ENCODE measurements at places on chromosomes 7 and 10. TPM values are rescaled to one million over a fixed set of nuclear protein-coding genes. Genes with fewer than 3 reads are reported as not detected.

DNA sequence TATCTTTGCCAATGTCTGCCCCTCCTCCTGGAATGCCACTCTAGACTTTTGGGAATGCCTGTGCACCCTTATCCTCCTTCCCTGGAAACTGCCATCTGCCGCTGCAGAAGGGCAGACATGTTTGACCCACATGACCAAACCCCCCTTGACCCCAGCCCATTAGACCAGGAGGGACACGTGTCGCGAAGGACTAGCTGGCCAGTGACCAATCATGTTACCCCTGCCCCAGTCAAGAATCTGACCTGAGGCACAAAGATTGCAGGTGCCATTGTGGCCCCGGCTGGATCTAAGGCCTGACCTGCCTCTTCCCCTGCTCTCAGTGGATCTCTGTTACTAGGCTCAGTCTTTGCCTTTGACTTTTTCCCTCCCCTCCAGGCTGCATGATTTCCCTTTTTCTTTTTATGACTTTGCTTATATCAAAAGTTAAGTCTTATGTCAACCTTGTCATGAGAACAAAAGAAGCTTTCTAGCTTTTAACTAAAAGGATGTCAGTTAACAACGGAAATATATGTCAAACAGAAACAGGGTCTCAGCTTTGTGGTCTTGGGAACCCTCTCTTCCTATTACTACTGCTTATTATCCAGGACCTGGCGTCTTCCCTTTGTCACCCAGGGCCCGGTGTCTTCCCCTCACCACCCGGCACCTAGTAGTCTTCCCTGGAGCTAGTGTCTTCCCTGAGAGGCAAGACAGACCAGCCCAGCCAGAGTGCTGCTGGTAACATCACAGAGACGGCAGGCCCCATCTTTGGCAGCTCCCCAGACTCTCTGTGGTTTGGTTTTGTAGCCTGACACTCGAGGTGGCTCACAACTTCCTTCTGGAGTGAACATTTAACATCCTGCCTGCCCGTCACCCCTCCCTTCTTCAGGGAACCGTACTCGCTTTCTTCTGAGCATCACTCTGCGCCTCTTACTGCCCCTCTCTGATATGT lies 24.4 kb upstream of the PPIF start:
- DNase-seq: no peak

GRCh38 chr10:63481815-63482421 lies 16.1 kb upstream of the JMJD1C start:
- no peak for DNase-seq

- DNase-seq: no peak
These were observed 49.1 kb upstream of the OSBPL3 start for GRCh38 chr7:25029075-25029474.

GRCh38 chr7:32218741-32219288 lies 148.6 kb upstream of the PDE1C start:
- no peak for DNase-seq

- DNase-seq: no peak
These were observed 289.3 kb downstream of the PTEN start for GRCh38 chr10:88152728-88153133.

GRCh38 chr10:129520440-129521080 lies 53.5 kb downstream of the MGMT start:
- DNase-seq: no peak

DNA sequence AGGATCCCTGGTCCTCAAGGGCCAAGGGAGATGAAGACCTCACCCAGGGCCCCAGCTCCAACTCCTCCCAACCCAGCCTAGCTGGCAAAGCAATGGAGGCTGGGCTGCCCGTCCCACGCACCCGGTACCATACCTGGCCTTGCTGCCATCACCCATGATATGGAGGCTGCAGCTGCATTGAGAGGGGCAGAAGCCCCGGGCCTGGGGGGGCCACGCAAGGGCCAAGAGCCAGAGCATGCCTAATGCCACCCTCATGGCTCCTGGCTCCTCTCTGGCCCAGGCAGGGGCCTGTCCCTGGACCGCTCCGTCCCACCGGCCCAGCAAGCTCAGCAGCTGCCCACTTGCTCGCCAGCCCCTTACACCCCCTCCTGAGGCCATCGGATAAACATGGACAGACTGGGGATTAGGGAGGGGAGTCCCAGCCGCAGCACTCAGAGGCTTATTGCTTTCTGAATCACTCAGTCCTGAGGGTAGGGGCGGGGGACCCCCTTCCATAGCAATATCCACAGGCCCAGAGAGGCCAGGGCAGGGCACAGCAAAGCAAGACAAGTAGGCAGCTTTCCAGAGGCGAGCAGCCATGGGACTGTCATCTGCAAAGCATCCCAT lies at the start of gene LRIT1:
Gene LRIT1 (minus strand): TSS at position 362 of the 606 bp plus-strand sequence. CDS start 107 bp downstream, at position 255.
- DNase-seq: no peak

- DNase-seq: no peak
These were observed 208.2 kb upstream of the PRKCQ start for GRCh38 chr10:6788231-6788630.

DNA sequence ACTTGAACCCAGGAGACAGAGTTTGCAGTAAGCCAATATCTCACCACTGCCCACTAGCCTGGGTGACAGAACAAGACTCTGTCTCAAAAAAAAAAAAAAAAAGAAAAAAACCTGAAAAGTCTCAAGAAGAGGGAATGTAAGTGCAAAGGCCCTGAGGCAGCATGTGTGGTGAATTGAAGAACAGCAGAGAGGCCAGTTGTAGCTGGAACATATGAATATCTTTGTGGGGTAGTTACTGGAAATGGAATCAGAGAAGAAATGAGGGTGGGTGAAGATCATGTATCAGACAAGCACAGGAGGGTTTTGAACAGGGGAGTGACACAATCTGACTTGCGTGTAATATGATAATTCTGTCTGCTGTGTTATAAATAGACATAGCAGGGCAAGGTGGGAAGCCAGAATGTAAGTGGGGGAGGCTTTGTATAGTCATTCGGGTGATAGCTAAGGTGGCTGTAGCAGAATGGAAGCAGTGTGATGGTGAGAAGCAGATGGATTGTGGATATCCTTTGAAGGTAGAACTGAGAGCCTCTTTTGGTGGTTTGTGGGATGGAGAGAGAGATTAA lies 45.3 kb upstream of the ITGA8 start:
- no peak for DNase-seq

DNA sequence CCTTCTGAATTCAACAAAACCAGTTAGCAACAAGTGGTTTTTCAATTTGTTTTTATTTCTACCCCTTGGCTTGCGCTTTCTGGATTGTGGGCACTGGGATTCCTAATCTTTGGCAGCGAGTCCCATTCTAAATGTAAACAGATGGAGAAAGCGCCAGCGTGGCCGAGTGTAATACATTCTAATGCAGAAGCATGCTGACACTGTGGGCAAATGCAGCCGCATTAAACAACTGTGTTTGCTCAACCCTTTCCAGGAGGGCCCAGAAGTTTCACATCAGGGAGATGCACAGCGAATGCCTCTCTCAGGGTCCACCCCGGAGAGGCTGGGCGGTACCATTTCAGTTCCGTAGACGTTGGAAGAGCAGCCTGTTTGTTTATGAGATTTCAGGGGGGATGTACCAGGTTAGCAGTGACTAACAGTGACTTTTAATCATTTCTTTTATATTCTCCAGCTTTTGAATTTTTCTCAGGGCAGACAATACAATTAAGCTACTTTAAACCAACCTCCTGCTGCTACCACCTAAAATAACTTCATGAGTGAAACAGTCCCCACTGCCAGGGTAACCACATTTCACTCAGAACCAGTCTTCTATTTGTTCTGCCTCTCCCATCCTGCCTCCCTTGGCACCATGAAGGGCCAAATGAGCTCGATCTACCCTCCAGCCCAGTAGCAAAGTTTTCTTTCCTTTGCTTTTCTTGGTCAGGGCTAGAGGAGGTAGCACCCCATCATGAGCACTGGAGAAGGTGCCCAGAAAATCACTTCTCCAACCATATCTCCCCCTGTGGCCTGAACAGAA lies 164.2 kb upstream of the ITGB1 start:
- peak; percentile 27 for DNase-seq

DNA sequence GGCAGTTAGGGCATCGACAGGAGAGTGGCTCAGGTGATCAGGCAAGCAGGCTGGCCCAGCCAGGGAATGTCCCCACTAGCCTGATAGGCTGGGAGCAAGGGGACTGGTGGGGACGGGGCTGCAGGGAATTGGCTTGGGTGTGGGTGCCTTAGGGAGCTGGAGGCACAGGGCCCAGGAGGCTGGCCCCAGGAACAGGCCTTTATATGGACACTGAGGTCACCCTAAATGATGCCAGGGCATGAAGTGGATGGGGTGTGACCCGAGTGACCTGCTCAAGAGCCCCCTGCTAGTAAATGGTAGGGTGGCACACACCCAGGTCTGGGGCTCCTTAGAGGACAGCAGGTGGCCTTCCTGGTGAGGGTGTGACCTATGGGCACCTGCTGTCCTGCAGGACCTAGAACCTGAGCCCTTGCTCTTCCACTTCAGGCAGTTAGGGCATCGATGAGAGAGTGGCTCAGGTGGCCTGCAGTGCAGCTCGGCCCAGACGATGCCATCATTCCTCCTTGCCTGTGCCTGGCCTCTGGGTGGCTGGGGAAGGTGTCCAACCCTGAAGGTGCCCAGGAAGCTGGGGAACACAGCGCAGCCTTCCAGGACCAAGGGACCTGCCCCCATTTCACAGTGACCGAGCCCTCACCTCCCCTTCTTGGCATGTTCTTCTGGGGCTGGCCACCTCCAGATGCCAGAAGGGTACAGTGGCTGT lies 51.7 kb upstream of the LEP start:
- no peak for DNase-seq

GRCh38 chr10:13808556-13809391 lies 222.0 kb downstream of the PRPF18 start:
- DNase-seq: no peak

- no peak for DNase-seq
These were observed 277.0 kb upstream of the NRP1 start for GRCh38 chr10:33611423-33611822.

DNA sequence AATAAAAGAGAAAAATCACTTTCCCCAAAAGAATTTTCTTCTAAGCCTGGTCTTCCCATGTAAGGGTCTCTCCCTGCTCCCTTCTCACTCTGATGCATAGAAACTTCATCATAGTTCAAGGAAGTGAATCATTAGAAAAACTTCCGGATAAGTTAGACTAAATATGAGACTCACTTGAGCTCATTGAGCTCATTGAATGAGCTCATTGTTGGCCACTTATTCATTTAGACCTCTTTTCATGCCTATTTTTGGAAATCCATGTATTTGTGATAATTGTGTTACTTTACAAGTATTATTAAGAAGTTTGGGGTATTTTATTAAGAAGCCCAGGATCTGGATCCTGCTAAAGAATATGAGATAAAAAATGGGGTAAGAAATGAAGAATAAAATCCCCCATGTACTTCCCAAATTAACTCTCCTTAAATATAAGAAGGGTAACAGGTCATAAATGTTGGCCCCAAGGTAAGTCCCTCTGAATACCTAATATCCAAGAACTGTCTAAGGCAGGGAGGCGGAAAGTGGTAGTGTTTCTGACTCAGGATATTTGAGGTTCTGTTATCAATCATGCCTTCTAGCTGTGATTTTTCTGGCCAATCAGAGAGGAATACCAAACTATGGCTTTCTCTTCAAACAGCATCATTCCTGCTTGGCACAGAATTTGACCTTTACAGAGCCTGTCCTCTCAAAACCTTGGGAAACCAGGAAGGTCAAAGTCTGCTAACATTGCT lies 236.5 kb upstream of the PTN start:
- DNase-seq: no peak

DNA sequence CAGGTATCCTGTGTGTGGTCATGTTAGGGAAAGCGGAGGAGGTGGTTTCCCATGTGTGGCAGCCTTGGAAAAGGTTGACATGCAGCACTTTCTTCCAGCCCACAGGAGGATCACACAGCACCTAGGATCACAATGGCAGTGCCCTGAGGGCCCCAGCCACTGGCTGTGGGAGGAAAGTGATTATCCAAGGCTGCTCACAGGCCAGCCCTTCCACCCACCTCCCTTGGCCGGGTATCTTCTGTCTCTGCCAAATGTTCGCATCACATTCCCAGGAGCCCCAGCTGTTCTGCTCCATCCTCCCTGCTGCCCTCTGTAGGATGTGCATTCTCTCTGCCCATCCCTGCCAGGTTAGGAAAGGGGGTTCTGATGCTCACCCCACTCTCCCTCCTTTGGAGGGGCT lies 2.5 kb upstream of the MLXIPL start:
- DNase-seq: no peak

DNA sequence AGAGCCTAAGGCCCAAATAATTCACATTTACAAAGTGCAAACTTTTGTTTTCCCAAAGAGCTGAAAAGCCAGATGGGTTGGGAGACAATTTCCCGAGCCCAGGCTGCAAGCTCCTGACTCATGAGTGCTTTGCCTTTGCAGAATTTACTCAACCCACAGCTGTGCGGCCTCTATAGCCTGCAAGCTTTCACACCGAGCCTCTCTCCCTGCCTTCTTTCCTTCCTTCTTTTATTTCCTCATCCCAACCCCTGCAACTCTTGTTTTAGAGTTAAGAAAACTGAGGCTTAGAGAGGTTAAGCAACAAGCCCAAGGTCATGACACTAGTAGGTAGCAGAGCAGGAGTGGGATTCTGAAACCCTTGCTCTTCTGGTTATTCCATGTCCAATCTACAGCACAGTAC lies 203.0 kb upstream of the GPR26 start:
- DNase-seq: no peak

DNA sequence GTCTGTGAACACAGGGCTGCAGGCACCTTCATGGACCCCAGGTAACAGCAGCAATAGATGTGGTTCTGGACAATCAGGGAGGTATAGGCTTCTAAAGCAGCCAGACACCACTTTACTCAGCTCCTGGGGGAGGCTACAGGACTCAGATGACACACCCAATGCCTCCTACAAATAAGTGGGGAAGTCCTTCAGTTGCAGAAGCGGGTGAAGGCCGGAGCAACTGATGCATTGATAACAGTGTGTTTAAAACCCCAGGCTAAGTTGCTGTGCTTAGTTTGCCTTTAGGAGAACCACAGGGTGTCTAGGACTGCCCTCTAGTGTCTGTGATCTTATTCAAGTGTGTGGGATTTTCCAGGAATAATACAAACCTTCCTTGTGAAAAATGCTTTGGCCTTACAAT lies 5.9 kb upstream of the ITGA8 start:
- peak; percentile 45 for DNase-seq

DNA sequence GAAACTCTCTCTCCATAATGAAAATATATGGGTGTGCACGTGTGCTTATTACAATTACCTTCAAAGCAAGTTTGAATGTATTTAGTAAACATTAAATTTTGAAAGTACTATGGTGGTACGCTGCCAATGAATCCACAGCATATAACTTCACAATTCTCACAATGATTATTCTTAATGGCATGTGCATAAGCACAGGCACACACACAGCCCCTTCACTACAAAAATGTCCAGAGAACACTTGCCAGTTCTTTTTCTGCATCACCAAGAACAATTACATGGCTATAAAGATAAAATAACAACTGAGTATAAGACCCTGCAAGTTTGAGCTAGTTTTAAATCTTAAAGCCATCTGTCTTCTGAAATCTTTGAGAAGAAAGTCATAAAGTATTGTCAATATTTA lies 22.2 kb downstream of the SGCE start:
- no peak for DNase-seq

GRCh38 chr7:39130857-39131526 lies 153.3 kb downstream of the POU6F2 start:
- no peak for DNase-seq

VGF gene
- total RNA-seq: not detected

NPS gene
- total RNA-seq: not detected

NAT16 gene
- not detected for total RNA-seq

AKR1C8 gene
- not detected for total RNA-seq

CACNB2 gene
- total RNA-seq: 23.8 TPM

DENND2A gene
- 50.9 TPM for total RNA-seq

IDI2 gene
- not detected for total RNA-seq

PLEKHS1 gene
- 1.7 TPM for total RNA-seq
